Skin of body (tissue), 3 donors: ENCODE measurements at places on chromosomes 7 and 10. TPM values are rescaled to one million over a fixed set of nuclear protein-coding genes. Genes with fewer than 3 reads are reported as not detected.

SLC12A9 gene
- 12.2 TPM for total RNA-seq

FGF8 gene
- total RNA-seq = not detected

TUBAL3 gene
- total RNA-seq = 0.20 TPM

CPED1 gene
- total RNA-seq = 25.8 TPM

SLC13A1 gene
- not detected for total RNA-seq

FZD8 gene
- total RNA-seq = 7.6 TPM

NRP1 gene
- total RNA-seq = 108 TPM

TMEM236 gene
- 0.69 TPM for total RNA-seq

ANKRD16 gene
- 6.8 TPM for total RNA-seq

CALHM1 gene
- not detected for total RNA-seq

ZNF503 gene
- total RNA-seq = 5.6 TPM

VAX1 gene
- total RNA-seq = not detected

UPK3BL2 gene
- total RNA-seq = 16.2 TPM

STEAP1B gene
- total RNA-seq = 2.0 TPM

MACROH2A2 gene
- 10.2 TPM for total RNA-seq

IFIT2 gene
- total RNA-seq = 8.6 TPM

PHYHIPL gene
- total RNA-seq = 1.2 TPM

POU6F2 gene
- total RNA-seq = 0.20 TPM

DYNC1I1 gene
- total RNA-seq = 1.1 TPM

PPP1R9A gene
- 15.0 TPM for total RNA-seq

LIPN gene
- 8.2 TPM for total RNA-seq

COL26A1 gene
- 3.5 TPM for total RNA-seq

PAPOLB gene
- total RNA-seq = 0.30 TPM

SPDYE9 gene
- 0.10 TPM for total RNA-seq

KLF14 gene
- total RNA-seq = 0.89 TPM

CPA2 gene
- not detected for total RNA-seq

PIK3AP1 gene
- 6.2 TPM for total RNA-seq

DNA2 gene
- total RNA-seq = 8.9 TPM

TAS2R3 gene
- 3.6 TPM for total RNA-seq

ZMIZ2 gene
- 11.8 TPM for total RNA-seq

TRIM50 gene
- total RNA-seq = 0.20 TPM

PLEKHS1 gene
- total RNA-seq = not detected

DCLRE1A gene
- 8.2 TPM for total RNA-seq
